ENCODE measurements at places on chromosomes 2 and 18. TPM values are rescaled to one million over a fixed set of nuclear protein-coding genes. Genes with fewer than 3 reads are reported as not detected.

The KIF1A gene
- 2.0 TPM for total RNA-seq

GRCh38 chr2:169734169-169734847 lies 676 bp downstream of the KLHL23 start:
- no peak for DNase-seq

The TTC32 gene
- 4.9 TPM for total RNA-seq

GRCh38 chr18:59011786-59012185 lies 127.9 kb upstream of the SEC11C start:
- no peak for DNase-seq

DNA sequence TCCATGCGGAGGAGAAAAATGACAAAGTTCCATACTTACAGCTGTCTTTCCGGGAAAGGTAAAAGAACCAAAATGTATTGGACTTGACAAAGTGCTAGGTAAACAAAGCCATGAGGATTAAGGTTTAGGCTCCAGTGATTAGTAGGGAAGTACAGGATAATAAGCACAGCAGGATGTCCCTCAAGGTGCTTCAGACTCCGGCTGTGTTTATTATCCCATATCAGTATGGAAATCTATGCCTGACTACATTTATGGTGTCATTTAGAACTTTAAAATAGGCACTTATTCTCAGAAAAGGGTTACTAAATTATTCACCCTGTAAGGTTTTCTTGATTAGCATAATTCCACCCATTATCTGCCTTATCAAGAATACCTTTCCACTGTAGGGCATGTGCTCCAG lies 136.3 kb upstream of the CCDC68 start:
- DNase-seq, result no peak

GRCh38 chr2:152508446-152508845 lies 173.5 kb downstream of the FMNL2 start:
- no peak for DNase-seq

DNA sequence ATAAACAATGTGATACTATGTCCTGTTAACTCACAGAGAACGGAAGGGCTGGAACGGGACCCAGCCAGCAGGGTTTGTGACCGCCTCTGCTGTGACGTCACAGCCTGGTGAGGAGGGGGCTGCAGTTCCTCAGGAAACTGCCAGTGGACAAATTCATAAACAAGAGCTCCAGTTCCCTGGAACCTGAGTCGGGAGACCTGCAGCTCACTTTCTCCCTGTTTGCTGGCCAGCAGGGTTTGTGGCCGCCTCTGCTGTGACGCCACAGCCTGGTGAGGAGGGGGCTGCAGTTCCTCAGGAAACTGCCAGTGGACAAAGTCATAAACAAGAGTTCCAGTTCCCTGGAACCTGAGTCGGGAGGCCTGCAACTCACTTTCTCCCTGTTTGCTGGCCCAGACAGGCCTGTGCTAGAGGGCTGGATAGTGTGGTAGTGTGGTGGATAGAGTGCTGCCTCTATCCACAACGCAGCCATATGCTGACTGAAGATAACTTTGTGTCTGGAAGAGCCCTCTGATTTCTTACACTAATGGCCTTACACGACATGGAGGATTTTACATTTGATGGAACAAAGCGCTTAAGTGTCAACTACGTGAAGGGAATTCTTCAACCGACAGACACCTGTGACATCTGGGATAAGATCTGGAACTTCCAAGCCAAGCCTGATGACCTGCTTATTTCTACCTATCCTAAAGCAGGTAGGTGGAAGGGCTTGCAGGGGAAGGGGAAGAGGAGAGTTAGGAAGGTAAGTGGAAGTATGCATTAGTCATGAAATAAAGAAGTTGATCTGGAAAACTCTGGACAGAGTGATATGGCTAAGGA lies at the start of gene SULT1C4:
TSS of gene SULT1C4 (plus strand) at position 140 of the 816 bp plus-strand sequence. CDS start at position 524, 384 bp downstream.
- peak; percentile 58 for DNase-seq

DNA sequence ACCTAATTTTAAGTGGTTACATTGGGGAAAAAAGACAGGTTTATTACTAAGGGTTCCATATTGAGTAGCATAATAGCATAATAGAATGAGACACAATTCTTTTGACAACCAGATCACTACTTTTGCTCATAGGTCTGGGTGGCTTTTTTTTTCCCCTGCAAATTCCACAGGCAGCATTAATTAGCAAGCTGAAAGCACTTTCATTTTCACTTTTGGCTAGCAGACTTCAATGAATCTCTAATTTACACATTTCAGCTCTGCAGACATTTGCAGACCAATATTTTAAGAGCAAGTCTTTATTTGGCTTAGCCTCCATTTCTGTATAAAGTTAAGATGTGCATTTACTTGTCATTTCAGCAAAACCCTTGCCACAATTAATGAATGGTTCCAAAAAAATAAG lies 185.5 kb downstream of the NOL4 start:
- DNase-seq, result no peak
